ENCODE measurements at places on chromosomes 6 and 20.

DNA sequence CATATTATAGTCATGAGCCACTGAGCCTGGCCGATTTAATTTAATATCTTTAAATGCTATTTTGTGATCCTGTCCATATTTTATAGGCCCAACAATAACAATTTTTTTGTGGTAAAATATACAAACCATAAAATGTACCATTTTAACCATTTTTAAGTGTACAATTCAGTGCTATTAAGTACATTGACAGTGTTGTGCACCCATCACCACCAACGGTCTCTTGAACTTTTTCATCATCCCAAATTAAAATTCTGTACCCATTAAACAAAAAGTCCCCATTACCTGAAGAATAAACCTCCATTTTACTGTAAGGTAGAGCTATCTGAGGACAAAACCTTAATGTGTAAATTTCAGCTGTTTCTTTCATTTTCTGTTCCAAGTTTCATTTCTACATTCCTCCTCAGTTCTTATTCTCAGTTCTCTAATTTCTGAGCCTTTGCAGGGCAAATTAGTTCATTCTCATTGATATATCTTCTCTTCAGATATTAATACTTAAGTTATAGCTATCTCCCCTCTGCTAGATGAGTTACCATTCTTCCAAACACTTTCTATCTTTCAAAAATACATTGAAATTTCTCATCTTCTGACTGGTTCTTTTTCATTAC is 10.3 kb downstream of the MTO1 start:
- DNase-seq, result no peak

DNA sequence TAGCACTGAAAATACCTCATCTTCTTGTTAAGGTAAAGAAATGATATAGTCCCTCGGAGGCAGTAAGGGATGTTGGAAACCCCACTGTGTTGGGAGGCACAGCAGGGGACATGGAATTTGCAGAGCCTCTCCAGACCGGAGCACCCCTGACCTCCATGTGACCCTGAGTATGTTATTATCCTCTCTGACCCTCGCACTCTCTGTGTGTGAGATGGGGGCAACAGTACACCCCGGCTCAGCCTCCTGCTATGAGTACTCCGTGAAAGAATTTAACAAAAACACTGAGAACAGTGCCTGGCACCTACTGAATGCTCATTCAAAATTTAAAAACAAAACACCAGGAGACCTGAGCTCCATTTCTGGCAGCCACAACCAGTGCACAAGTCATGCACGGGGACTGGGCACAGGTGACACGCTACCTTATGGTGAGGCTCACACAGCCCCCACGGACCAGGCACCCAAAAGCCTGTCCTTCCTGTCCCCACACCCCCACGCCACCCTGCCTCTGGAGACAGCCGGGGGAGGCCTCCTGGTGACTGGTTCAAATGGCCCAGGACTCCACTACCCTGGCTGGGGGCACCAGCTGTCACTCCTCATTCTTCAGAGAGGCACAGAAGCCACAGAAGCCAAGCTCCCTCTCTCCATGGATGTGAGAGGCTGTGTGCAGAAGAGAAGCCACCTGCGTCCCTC is 6.1 kb downstream of the NINL start:
- DNase-seq, result no peak

DNA sequence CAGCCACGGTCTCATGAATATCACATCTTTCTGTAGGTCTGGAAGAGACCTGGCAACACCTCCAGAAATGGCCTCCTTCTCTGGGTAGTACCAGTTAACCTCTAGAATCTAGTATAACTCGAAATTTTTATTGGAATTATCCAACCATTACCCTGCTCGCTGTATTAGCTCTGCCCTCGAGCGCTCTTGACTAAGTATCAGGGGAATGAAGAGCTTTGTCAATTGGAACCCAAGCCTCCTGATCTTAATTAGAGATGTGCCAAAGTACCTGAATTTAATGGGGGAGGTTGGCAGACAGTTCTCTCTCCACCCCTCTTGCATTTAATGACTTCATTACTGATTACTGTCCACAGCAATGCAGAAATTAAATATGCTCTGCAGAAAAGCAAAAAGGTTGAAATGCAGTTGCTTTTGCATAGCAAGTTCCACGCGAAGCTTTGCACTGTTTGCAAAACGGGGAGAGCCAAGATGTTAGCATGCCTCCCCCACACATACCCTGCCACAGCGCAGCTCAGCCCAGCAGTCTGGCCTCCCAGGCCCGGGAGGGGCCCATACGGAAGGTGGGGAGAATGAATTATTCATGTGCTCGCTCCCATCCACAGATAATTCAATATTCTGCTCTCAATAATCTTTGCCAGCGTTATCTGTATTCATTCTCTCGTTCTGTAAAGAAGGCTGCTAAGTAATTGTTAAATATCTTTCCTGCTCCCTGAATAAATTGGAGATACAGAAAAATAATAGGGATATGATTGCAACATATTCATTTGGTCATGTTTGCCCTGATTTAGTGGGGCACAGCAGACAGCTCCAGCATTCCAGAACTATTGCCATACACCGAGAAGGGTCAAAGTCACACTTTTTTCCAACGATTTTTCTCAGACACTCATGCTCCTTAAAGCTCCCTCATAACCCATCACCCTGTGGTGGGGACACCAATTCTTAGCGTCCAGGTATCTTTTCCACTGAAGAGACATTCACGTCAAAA is 305.8 kb downstream of the CDH26 start:
- DNase-seq, result no peak

DNA sequence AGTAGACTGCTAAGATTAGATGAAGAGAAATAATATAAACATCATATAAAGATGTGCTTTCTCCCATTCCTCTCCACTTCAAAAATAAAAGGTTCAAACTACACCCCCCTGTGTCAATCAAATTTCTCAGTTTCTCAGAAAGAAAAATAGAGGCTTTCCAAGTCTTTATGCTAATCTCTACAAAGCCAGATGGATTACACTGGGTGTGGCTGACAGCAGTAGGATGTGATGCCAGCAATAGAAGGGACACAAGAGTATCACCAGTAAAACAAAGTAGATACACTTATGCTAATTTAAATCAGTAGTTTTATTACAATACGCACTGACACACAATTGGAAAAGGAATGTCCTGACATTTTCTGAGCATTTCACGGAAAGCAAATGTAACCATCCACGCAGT is 353.4 kb downstream of the RNGTT start:
- no peak for DNase-seq

DNA sequence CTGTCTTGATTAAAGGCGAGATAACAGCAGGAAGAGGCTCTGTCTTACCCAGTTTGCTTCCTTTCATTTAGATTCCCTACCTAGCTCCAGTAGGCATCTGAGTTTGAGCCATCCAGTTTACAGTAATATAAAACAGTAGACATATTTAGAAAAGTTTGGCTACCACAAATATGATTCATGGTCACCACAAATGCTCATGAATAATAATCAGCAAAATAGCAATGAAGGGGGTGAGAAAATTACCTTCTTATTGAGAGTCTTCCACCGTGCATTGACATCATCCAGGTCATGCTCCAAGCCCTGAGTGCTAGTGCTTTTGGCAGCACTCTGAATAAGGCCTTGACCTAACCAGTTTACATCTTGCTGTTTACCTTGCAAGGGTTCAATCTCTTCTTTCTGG is 106.2 kb downstream of the DST start:
- no peak for DNase-seq

GRCh38 chr20:37935435-37935834 is 32.5 kb downstream of the VSTM2L start:
- DNase-seq, result no peak

- peak; percentile 91 for DNase-seq
Measured at GRCh38 chr20:17438436-17439039, 92.6 kb downstream of the BFSP1 start.

GRCh38 chr20:25015986-25016385 is 23.4 kb upstream of the APMAP start:
- DNase-seq, result no peak

DNA sequence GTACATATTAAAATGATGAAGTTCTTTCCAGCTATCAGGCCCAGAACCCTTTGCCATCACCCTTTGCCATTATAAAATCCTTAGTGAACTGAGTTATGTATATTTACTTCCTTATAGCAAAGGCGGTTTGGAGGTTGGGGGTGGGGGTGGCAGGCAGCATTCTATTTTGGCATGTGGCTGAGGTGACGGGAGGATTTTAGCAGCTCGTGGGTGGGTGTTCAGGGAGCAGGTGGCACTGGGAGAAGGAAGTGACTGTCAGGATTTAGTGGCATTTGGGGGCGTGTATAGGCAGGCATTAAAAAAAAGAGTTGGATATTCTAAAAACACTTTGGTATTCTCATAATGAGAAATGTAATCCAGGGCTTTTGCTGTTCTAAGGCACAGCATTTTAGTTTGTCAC is 150.7 kb downstream of the RIMS1 start:
- DNase-seq, result no peak

GRCh38 chr6:139855671-139856311 is 481.3 kb upstream of the CITED2 start:
- no peak for DNase-seq

GRCh38 chr20:23654717-23655116 is 17.0 kb upstream of the CST3 start:
- peak; percentile 29 for DNase-seq

DNA sequence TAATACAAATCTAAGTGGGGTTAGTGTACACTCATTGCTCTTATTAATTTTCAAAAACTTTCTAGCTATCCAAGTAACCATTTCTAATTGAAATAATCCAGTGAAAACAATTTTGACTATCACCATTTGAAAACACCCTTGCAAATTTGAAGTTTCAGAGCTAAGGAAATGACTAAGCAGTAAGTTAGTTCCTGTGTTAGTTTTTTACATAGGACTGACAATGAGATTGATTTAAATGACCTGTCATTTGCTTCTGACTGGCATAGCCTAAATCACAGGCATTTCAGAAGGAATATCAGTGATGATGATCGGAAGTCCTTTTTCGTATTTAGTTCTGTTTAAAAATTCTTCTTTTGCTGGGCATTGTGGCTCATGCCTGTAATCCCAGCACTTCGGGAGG is 27.0 kb downstream of the STK4 start:
- no peak for DNase-seq

Measured in esophagus muscularis mucosa (tissue), 4 donors.